ENCODE measurements at places on chromosomes 3 and 15. TPM values are rescaled to one million over a fixed set of nuclear protein-coding genes. Genes with fewer than 3 reads are reported as not detected.

MAGI1 gene
- total RNA-seq: 1.0 TPM

EDEM1 gene
- total RNA-seq: 33.6 TPM

CHAC1 gene
- total RNA-seq: 5.5 TPM

DGKG gene
- 6.0 TPM for total RNA-seq

UNC13C gene
- under 0.01 TPM for total RNA-seq

COLQ gene
- 1.8 TPM for total RNA-seq
